HFF-Myc (cell line): ENCODE measurements at places on chromosomes 3 and 15.

GRCh38 chr15:101386006-101386405 lies 91.0 kb upstream of the SNRPA1 start:
- DNase-seq, result no peak

- DNase-seq, result no peak
Observed at GRCh38 chr3:151210676-151211381, 7.8 kb upstream of the GPR171 start.

- DNase-seq, result no peak
Observed at GRCh38 chr3:67048067-67048714, 50.1 kb downstream of the KBTBD8 start.

DNA sequence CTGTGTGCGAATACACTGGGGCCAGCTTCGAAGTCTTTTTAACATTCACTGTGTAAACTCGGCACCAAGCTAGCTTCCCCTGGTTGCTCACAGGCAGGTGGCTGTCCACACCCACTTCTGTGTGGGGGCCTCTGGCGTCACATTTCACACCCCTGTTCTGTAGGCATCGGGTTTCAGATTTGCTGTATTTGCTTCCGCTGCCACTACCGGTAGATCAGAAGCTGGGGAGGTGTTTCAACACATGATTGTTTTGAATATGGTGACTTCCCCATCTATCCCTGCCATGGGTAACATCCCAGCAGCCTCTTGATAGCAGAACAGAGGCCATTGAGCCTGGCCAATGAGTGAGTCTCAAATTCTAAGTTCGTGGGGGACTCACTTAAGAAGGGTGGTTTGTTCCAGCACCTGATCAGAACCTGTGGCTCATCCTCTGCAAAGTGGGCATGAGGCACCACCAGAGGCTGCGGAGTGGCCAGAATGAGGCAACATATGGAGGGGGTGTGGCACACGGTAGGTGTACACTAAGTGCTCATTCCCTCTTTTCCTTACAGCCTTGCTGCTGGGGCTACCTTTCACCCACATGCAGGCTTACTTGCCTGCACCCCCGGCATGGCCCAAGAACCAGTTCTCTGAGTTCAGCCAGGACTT lies 61.5 kb downstream of the IQSEC1 start:
- DNase-seq, result no peak

GRCh38 chr15:44471885-44472455 lies 44.5 kb downstream of the CTDSPL2 start:
- no peak for DNase-seq

DNA sequence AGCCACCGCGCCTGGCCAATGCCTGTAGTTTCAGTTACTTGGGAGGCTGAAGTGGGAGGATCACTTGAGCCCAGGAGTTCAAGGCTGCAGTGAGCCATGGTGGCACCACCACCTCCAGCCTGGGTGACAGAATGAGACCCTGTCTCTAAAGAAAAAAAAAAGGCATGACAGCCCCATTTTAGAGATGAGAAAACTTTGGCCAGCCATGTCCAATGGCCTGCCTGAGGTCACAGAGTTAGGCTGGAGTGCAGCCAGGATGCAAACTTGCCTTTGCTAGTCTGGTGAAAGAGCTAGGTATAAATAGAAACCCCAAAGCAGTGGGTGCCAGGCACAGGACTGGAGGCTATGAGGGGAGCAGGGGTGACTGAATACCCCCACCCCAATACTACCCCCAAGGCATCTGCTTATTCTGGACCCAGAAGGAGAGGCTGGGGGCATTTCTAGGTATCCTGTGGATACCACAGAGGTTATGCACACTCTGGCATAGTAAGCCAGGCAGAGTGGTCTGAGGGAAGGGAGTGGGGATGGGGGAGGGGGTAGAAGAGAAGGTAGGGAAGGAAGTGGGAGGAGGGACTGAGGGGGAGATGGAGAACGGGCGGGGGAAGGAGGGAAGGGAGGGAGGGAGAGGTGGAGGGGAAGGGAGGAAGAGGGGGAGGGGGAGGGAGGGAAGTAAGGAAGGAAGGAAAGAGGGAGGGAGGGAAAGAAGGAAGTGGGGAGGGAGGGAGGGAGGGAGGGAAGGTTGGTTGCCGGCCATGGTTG lies 16.2 kb upstream of the C15orf39 start:
- no peak for DNase-seq

DNA sequence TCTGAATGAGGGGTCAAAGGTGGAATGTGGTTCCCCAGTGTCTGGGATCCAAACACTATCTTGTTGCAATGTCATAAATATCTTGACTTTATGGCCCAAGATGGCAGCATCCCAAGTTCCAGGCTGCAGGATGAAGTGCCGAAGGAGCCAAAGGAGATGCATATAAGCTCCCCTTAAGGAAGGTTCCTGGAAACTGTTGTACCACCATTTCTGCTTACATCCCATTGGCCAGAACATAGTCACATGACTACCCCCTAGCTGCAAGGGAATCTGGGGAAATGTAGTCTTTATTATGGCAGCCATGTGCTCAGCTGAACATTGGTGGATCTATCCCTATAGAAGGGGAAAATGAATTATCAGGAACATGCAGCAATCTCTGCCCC lies 54.3 kb downstream of the BDH1 start:
- DNase-seq, result no peak

DNA sequence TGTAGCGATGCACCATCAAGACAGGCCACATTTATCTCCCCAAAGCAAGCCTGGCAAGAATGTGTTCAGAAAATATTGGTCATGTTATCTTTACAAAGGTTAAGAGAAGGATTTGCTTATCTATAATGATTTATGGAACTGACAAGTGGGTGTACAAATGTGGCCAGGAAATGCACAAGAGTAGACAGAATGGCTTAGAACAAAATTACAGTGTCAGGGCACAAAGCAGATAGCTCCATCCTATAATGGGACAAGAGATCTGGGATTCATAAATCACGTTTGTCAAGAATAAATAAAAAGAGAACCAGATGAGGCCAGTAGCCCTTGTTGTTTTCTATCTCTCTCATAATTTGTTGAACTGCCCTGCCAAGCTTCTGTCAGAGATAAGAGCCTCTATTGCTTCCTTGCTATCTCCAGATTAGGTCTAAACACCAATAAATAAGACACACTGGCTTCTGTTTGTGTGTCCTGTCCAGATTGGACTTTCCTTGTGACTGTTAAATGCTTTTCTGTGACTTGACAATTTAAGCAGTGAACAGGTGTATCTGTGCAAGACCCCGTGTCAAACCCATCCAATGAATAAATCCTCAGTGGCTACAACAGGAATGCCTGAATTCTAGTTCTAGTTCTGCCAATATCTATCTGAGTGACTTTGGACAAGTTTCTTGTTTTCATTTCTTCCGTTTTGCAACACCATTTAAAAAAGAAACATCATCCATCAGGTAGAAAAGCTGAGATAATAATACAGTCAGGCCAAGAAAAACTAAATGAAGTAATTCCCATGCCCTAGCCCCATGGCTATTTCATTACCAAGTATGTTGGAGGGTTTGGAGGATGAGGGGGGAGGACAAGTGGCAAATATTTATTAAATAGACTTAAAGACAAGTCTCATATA lies 157.2 kb downstream of the DCLK3 start:
- no peak for DNase-seq

DNA sequence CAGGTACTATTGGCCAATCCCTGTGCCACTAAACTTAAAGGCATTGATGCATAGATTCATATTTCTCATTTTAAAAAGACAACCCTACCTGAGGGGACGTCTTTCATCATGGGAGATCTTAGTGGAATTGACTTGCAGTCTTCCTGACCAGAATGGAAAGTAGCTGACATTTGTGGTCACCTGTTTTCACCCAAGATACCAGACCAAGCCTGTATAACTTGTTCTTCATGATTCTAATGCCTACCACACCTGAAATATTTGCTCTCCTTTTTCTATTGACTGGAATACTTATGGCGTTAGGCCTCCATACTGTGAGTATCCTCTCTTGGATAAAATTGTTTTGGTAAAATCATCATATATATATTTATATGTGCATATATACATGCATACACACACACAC lies 54.7 kb upstream of the XCR1 start:
- no peak for DNase-seq

- DNase-seq, result no peak
Observed at GRCh38 chr3:105805404-105805803, 63.4 kb downstream of the CBLB start.

- DNase-seq, result no peak
Observed at GRCh38 chr3:34675383-34676120, 877.1 kb downstream of the PDCD6IP start.

DNA sequence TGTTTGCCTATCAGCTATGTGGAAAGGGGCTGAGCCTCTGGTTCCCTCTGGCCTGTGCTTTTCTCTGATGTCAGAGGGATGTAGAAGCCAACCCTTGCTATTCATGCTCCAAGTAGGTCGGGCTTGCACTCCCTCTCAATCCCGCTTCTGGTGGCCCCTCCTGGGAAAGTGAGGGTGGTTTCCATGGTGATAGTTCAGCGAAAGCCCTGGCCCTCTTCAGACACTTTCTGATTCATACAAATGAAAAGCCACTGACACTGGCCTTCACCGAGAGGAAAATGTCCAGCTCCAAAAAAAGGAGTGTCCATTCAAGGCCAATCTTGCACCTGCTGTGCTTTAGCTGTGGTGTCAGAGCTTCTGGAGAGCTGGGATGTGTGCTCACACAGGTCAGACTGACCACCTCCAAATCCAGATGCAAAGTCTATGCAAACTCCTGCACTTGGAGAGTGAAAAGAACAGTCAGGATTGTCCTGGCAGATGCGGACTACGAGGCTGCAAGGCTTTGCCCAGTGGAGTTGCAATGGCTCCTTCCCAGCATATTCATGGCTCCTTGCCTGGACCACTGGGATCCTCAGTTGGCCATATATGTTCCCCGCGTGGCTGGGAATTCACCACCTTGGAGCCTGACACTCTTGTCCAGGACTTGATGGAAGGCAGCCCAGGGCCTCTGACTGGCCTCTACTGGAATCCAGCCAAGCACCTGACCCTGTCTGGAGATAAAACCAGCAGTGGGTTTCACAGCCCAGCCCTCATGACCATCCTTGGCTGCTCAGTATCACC lies 96.6 kb downstream of the CEMIP start:
- DNase-seq, result no peak

- DNase-seq, result no peak
Observed at GRCh38 chr15:47301481-47301880, 415.8 kb upstream of the SEMA6D start.

DNA sequence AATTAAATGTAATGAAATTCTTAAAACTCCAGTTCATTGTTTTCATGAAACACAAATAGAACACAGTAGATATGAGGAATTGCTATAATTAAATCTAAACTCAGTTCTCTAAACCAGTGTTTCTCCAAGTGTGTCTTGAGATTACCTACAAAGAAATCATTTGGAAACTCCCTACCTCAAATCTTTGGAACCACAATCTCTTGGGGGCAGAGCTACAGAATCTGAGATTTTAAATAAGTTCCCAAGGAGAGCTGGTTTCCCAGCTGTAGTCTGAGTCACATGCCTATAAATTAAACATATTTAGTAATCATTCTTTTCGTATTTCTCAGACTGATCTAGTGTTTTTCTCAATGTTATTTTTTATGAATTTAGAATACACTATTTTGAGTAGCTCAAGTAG lies 17.0 kb upstream of the ACTC1 start:
- no peak for DNase-seq

- no peak for DNase-seq
Observed at GRCh38 chr3:164537485-164537884, 540.8 kb downstream of the SI start.
